ENCODE measurements at places on chromosomes 7 and 10. TPM values are rescaled to one million over a fixed set of nuclear protein-coding genes. Genes with fewer than 3 reads are reported as not detected.

CCL26 gene
- 0.09 TPM for polyA plus RNA-seq

MAGI2 gene
- 0.37 TPM for polyA plus RNA-seq

TRIM8 gene
- 15.8 TPM for polyA plus RNA-seq

- H3K4me3 ChIP-seq: no peak overlapping the region
- DNase-seq: no peak
- no peaks in the 10 kb centered on the region for H3K27me3 ChIP-seq
- no peak overlapping the region for H3K27ac ChIP-seq
- peaks cover 3% of the 10 kb centered on the region for H3K36me3 ChIP-seq
These were observed 47.4 kb downstream of the FHIP2A start for GRCh38 chr10:114868870-114869519.

Measured in liver (tissue), 10 donors.